ENCODE measurements at places on chromosomes 5 and 9. TPM values are rescaled to one million over a fixed set of nuclear protein-coding genes. Genes with fewer than 3 reads are reported as not detected.

DNA sequence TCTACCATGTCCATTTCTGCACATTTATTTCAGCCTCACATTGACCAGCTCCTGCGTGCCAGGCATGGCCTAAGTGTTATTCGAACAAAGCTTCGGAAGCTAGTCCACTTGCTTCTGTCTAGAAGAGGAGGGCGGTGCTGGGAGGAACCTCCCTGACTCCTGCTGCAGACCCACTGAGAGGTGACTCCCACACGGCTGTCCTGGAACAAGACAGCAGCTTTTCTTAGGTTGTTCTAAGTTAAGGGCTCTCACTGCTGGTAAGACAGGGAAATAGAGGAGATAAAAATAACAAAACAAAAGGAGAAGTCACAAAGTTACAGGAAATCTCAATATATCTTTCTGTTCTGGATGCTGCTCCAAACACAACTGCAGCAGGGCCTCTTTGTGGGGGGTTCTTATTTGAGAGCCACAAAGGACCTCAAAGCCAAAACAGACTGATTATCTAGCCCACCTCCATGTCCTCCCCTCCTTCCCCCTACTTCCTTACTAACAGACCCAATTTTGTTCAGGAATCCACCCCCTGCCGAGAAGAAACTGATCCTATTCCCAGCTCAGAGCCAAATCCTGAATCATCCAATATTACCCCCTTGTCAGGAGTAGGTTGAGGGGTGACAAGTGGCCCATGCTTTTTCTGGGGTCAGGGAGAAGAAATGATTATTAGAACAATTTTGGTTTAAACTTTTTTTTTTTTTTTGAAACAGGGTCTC lies 28.4 kb upstream of the KCNIP1 start:
- DNase-seq, result no peak

The SPINK13 gene
- total RNA-seq, result not detected

The PPP2R2B gene
- total RNA-seq, result 9.8 TPM

DNA sequence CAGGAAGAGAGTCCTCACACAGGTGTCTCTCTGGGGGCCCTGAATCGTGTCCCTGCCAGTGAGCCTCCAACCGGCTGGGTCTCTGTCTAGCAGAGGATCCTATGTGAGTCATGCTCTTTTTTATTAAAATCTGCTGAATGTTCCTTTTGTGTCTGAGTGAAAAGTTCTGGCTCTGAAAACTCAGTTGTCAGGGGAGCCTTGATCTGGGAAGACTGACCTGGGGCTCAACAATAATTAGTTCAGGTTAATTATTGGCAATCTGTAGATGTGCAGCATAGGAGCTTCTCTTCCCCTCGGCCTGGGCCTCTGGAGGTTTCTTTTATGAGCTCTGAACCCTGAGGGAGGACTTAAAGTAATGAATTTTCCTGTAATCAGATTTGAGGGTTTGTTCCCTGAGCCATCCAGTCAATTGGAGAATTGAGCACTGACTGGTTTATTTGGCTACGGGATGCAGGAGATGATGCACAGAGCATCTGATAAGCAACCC lies 45.2 kb downstream of the ALG2 start:
- no peak for DNase-seq

Measured in Caco-2 (cell line).